ENCODE measurements at places on chromosomes 4 and X.

GRCh38 chr4:93532234-93532633 lies 296.3 kb upstream of the ATOH1 start:
- DNase-seq: no peak

DNA sequence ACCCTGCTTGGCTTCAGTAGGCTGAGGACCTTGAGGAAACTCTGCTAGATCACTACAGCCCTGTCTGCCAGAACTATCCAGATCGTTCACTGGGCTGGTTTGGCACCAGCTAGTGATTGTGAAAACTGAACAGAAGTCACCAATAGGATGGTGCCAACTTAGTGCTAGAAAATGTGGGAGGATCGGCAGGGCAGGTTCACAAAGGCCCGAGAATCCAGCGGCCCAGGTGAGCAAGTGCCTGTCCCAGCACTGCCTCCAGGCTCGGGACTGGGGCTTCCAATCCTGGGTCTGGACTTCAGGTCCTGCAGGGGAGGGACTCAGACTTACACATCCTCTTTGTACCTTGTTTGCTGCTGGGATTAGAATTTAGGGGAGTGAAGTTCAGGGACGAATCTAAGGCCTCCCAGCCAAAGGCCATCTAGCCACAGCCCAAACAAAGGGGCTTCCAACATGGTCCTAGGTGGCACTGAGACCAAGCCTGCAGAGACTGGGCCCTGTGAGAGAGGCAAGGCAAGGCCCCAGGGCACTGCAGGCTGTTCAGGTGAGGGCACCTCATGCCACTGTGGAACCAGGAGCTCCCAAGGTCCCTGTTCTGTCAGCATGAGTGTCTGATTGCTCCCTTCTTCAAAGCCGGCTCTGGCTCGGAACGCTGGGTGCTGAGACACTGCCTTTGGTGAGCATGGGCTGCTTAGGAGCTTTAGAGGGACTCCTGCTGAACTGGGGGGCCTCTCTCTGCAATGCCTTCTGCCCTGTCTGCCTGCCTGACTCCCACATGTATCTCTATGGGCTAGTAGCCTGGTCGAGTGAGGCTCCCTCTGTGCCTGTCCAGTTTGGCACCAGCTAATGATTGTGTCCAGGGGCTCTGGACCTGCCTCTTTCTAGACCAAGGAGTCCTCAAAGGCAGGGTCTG lies 20.7 kb upstream of the ZNF185 start:
- DNase-seq: no peak

- DNase-seq: no peak
Observed at GRCh38 chr4:147594107-147594506, 23.1 kb upstream of the TMEM184C start.

GRCh38 chr4:88674979-88675378 lies 22.6 kb downstream of the NAP1L5 start:
- no peak for DNase-seq

GRCh38 chrX:85024044-85024443 lies 20.4 kb downstream of the APOOL start:
- no peak for DNase-seq

GRCh38 chr4:114040319-114041116 lies 61.1 kb upstream of the ARSJ start:
- DNase-seq: no peak

DNA sequence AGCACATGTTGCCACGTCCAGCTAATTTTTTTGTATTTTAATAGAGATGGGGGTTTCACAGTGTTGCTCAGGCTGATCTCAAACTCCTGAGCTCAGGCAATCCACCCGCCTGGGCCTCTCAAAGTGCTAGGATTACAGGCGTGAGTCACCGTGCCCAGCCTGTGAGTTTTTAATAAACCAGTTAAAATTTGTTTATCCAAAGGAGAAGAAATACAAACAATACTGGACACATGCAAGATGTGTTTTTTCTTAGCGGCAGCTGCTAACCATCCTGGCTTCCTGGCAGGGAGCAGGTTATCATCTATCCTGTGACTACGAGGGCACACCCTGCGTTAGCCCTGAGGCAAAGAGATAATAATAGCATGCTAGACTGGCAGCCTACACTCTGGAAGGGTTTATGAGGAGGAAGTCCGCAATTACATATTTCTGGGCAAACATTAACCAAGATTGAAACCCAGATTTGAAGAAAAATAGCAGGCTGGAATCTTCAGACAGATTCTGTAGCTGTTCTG lies 191.4 kb downstream of the SPRY1 start:
- DNase-seq: no peak

DNA sequence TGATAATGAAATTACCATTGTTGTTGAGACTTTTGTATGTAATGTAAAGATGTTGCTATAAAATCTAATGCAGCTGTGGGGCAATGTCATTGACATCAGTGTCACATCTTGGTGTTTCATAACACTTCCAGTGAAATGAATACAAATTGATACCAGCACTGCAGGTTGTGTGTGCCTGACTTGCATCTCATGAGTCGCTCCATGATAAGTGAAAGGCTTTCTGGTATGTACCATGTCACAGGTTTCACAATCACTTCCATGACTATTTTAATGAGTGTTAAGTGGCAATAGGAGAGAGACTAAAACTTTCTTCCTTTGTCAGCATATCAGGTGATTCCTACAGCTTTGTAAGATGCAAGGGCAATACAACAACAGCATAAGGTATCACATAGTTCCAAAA lies 94.4 kb downstream of the ABCB7 start:
- DNase-seq: no peak

GRCh38 chr4:48967101-48967500 lies 19.0 kb upstream of the CWH43 start:
- DNase-seq: no peak

GRCh38 chr4:155805016-155805415 lies 46.2 kb downstream of the GUCY1B1 start:
- no peak for DNase-seq

DNA sequence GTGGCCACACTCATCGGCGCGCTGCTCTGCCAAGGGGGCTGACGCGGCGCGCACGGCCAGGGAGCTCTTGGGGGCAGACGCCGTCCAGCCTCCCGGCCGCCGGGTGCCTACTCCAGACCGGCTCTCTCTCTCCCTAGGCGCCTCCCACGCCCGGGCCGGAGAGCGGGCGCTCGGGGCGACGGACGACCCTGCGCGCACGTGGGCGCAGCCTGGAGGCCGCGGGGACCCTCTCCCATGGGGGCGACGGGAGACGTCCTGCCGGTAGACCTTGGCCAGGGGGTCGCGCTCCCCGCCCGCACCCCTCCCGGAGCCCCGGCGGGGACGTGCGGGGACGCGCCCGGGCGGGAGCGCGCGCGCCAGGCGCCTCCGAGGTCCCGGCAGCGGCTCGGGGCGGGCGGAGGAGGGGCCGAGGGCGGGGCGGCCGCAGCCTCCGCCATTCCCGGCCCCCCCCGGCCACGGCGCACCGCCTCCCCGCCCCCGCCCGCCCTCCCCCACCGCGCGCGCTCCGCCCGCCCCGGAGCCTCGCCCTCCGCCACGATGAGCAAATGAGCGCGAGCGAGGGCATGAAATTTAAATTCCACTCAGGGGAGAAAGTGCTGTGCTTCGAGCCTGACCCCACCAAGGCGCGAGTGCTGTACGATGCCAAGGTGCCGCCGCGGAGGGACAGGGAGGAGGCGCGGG lies at the start of gene MSL3:
MSL3 (plus strand) TSS at position 519 of the 681 bp plus-strand sequence; CDS start at position 546, 27 bp downstream.
- peak; percentile 50 for DNase-seq

GRCh38 chr4:95289028-95289634 lies 259.6 kb downstream of the UNC5C start:
- DNase-seq: no peak

- no peak for DNase-seq
Observed at GRCh38 chr4:80540349-80540748, 204.8 kb downstream of the CFAP299 start.

DNA sequence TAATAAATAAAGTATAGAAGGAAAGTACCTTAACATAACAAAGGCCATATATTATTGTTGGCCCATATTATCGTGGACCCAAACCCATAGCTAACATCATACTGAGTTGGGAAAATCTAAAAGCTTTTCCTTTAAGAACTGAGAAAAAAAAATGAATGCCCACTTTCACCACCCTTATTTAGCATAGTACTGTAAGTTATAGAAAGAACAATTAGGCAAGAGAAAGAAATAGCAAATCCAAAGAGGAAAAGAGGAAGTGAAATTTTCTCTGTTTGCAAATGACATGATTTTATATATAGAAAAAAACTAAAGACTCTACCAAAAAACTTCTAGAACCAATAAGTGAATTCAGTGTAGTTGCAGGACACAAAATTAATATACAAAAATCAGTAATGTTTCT lies 1854.6 kb downstream of the PCDH7 start:
- no peak for DNase-seq

GRCh38 chrX:71573590-71573989 lies 4.6 kb upstream of the GCNA start:
- no peak for DNase-seq

- peak; percentile 20 for DNase-seq
Observed at GRCh38 chr4:152535360-152535902, 461 bp downstream of the FBXW7 start.

GRCh38 chr4:17809667-17810066 lies 890 bp downstream of the DCAF16 start:
- DNase-seq: no peak

- DNase-seq: no peak
Observed at GRCh38 chr4:132737344-132737743, 411.8 kb upstream of the PCDH10 start.

DNA sequence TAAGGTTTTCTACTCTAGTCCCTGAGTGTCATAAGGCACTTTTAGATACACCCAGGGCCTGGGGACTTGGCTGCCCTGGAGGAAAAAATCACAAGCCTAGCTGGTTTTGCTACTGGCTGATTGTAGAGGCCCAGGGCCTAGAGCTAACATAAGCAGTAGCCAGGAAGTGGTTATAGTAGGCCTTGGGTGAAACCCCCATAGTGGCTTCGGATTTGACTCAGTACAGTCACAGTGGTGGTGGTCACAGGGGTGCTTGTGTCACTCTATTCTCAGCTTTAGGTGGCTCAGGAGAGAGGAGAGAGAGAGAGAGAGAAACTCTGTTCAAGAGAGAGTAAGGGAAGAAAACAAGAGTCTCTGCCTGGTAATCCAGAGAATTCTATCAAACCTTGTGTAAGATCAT lies 194.5 kb upstream of the EDA2R start:
- no peak for DNase-seq

- DNase-seq: no peak
Observed at GRCh38 chrX:55107911-55108310, 19.1 kb downstream of the PAGE2 start.

- no peak for DNase-seq
Observed at GRCh38 chrX:140274811-140275525, 229.9 kb downstream of the SOX3 start.

GRCh38 chrX:144946666-144947065 lies 300.6 kb upstream of the SPANXN1 start:
- DNase-seq: no peak

DNA sequence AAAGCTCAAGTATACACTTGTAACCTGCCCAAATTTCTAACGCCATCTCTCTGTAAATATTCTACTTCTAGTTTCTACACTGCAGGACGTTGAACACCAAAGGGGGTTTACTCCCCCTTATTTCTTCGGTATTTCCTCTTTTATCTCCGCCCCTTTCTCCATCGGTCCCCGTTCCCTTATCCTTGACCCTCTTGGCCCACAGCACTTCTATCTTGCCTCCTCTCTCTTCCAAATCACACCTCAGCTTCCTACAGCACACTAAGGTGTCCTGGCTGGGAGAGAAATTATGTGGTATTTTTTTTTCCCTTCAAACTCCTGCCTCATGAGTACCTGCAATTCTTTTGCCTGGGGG lies 715 bp downstream of the ZMAT1 start:
- DNase-seq: no peak

- DNase-seq: peak; percentile 10
Observed at GRCh38 chr4:76377911-76378310, 43.0 kb downstream of the CCDC158 start.

DNA sequence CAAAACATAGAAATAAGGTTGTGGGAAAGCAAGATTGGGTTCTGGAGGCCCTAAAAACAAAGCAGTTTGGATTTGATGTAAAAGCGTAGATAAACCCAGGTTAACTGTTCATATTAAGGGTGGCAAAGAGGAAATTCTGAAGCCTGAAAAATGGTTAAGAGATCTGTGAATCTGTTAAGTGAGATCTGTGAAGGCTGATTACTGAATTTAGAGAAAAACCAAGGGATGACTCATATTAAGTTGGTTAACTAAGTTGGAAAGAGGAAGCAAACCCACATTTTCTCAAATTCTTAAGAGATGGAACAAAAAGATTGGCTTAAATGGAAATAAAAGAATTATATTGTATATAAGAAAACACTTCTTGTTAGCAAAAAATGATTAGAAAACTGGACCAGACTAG lies 22.8 kb downstream of the GPAT3 start:
- no peak for DNase-seq

- peak; percentile 67 for DNase-seq
Observed at GRCh38 chrX:47384502-47384901, 14.1 kb downstream of the ZNF157 start.

GRCh38 chr4:163166041-163166579 lies 580 bp downstream of the NAF1 start:
- peak; percentile 38 for DNase-seq

DNA sequence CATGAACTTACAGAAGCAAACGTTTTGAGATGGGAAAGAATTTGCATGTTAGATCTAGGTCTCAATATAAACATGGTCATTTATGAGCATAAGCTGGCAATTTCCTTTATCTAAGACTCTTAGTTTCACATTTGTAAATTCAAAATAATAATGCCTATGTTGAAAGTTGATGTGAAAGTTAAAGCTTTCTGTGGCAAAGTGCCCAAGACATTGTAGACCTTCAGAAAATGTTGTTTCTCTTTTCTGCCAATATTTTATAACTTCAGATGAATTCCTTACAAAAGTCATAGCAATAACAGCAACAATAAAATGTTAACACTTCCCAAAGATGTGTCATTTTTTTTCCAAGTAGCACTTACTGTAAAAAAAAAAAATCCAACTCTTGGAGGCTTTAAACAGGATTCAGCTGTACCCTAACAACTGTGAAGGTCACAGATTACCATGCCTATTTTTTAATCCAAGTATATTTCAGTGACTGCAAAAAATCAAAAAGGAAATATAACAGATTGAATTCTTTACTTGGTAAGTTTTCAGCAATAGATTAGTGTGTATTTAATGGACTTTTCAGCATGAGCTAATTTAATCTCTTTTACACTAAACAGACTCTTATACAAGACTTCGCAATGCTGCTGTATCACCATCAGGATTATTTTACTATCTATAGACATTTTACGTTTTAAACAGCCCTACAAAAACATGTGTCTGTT lies 206.5 kb upstream of the PDE5A start:
- DNase-seq: no peak

GRCh38 chr4:52550186-52550585 lies 108.9 kb downstream of the USP46 start:
- no peak for DNase-seq

- no peak for DNase-seq
Observed at GRCh38 chr4:54036184-54036583, 28.2 kb downstream of the CHIC2 start.

- no peak for DNase-seq
Observed at GRCh38 chrX:63735882-63736281, 49.1 kb downstream of the ARHGEF9 start.

GRCh38 chrX:11189097-11189496 lies 78.0 kb downstream of the HCCS start:
- no peak for DNase-seq

DNA sequence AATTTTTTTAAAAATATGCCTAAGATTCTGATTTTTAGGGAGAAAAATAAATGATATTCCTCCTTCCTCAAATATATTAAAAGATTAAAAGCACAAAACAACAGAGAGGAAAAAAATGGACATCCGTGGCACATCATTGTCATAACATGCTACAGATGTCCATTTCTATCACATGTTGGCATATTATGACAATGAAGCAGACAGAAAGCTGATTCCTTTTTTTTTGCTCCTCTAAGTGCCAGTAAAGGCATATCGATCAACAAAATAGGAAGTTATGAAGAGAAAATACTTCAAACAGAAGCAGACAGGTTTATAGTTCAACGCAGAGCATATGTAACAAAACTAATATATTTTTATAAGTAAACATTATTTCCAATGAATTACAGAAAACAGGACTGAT lies 11.2 kb downstream of the KLHL8 start:
- no peak for DNase-seq

Data from T follicular helper cell (primary cell).